ENCODE measurements at places on chromosomes 7 and 10. TPM values are rescaled to one million over a fixed set of nuclear protein-coding genes. Genes with fewer than 3 reads are reported as not detected.

Gene LIPK
- not detected for total RNA-seq

Gene MBL2
- not detected for total RNA-seq

- DNase-seq: peak; percentile 75
Measured at GRCh38 chr10:90856964-90857634, 740 bp downstream of the HTR7 start.

GRCh38 chr10:126250045-126250444 is 138.2 kb downstream of the ADAM12 start:
- no peak for DNase-seq

GRCh38 chr7:31488562-31489203 is 25.2 kb upstream of the ITPRID1 start:
- DNase-seq: no peak

GRCh38 chr10:128393546-128393945 is 267.3 kb upstream of the MKI67 start:
- DNase-seq: no peak

DNA sequence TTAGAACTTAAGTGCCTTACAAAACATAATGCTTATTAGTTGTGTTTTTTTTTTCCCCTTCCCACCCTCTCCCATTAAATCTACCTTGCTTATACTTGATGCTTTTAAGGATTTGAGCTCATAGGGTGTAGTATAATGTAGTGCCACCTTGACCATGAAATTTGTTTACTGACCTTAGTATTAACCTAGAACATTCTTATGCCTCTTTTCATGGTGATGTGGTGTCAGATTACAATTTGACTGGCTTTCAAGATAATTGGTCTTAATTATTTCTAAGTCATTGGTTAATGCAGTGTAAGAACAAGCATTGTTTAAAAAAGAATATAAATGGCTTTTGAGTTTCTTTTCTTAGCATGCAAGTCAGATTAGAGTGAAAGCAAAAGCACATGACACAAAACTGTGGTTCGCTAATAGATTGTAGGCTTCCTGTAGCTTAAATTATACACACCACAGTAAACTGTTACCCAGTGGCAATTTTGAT is 61.8 kb downstream of the ADD3 start:
- no peak for DNase-seq

- peak; percentile 70 for DNase-seq
Measured at GRCh38 chr7:801940-802381, 30.3 kb upstream of the SUN1 start.

Measured in spleen (tissue), 13 donors.